ENCODE measurements at places on chromosomes 5 and 9.

DNA sequence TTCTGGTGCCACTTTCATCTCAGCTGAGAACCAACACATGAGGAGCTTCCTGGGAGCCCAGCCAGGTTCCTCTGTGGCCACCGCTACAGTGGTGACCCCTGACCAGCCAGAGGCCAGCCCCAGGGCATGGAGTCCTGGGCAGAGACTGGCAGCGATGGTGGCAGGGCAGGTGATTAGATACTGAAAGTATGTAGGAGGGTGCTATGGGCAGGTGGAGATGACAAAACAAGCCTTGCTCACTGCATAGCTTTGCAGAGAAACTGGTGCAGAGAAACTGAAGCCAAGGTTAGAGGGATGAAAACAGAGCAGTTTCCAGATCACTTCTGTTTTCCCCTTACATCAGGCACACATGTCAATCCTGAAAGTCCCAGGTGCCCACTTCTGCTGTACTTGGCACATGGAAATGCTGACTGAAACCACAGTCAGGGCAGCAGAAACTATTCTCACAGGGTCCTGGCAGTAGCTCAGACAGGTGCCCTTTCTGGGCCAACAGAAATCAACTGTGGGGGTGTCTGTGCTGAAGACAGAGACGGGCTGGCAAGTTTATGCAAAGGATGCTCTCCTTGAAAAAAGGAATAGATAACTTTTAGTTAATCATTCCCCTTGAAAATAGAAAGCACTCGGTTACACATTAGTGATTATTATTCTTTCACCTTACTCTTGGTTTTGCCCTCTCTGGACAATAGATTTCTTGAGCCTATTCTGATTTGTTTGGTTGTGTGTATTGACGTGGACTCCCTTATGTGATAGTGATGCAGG, 90.3 kb downstream of the ANKRD55 start:
- peak; percentile 43 for DNase-seq

GRCh38 chr5:127988146-127988760, 95.3 kb upstream of the SLC12A2 start:
- DNase-seq, result peak; percentile 89

- DNase-seq, result no peak
These were observed 114.6 kb upstream of the SAP30L start for GRCh38 chr5:154331232-154331631.

DNA sequence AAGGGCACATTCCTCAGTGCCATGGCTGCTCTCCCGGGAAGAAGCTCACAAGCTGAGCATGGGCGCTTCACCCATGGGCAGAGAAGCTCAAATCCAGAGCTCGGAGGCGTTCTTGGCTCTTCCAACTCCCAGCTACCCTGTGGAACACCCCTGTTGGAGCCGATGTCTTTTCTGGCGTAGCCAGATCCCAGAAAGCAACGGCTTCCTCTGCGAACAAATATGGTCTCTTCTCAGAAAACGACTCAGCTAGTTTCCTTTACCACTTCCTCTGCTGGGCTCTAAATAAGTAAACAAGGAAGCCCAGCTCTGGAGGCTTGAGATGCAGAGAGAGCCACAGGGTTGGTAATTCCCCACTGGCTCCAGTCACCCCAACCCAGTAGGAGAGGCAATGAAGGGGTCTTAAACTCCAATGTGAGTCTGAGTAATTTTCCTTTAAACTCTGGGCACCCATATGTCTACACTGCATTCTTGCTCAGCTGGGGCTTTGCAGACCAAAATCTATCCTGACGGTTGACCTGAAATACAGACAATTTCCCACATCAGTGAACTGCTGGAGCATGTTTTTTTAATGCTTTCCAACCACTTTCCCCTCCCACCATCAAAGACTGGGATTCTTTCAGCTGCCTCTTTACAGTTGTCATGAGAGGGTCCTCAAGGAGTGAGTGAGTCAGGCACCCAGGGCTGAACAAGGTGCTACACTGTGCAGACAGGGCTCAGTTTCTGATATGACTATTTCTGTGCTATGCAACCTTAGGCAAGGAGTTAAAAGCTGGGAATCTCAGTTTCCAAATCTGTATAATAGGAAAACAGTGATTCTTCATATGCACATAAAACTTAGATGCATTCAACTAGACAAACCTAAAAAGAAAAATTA, at the start of gene LCP2:
LCP2 (minus strand) TSS at position 189 of the 874 bp plus-strand sequence; CDS start at position 23, 166 bp downstream.
- no peak for DNase-seq

- no peak for DNase-seq
These were observed 20.5 kb downstream of the AQP3 start for GRCh38 chr9:33426843-33427293.

- no peak for DNase-seq
These were observed 42.0 kb upstream of the TIMD4 start for GRCh38 chr5:157004893-157005551.

DNA sequence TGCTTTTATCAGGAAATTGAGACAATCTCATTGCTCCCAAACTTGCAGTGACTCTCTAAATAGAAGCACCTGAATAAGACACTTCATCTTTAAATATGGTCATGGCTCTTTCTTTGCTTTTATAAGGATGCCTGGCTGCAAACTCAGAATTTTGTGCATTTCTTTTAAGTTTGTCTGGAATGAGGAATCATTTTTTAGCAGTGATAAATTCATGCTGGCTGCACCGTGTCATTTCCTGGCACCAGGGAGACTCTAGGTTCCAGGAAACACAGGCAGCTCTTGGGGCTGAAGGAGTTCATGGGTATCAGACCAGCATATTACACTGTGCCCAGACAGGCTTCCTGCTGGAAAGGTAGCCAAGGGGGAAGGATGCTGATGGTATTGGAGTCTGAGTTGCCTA, 109.9 kb downstream of the NUDT12 start:
- DNase-seq, result no peak

DNA sequence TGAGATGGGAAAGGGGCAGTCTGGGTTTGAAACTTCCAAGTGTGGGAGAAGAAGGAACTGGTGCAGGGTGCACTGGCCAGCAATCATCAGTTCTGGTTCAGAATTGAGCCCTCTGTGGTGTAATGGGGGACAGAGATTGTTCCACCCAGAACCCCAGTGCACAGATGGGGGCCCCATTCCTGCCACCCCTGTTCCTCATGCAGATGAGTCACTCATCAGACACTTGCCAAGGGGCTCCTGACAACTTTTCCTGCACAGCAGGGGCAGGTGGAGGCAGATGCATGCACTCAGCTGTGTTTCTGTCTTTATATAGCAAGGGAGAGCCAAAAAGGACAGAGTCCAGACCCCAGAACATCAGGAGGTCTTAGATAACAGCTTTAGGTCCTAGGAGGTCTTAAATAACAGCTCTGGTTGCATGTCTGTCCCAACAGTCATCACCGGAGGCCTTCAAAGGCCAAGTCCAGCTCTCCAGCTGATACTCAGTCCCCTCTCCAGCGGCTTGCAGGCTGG, 252.9 kb downstream of the HSPA4 start:
- DNase-seq, result no peak

GRCh38 chr5:113245427-113246225, 189.2 kb downstream of the TSSK1B start:
- no peak for DNase-seq

- DNase-seq, result no peak
These were observed 1026.4 kb upstream of the COX7C start for GRCh38 chr5:85591311-85591710.

GRCh38 chr5:124121198-124121597, 609.2 kb downstream of the CSNK1G3 start:
- peak; percentile 42 for DNase-seq

GRCh38 chr9:88745276-88746001, 210.5 kb downstream of the NXNL2 start:
- no peak for DNase-seq

GRCh38 chr5:110335361-110336066, 391.0 kb downstream of the TMEM232 start:
- no peak for DNase-seq

DNA sequence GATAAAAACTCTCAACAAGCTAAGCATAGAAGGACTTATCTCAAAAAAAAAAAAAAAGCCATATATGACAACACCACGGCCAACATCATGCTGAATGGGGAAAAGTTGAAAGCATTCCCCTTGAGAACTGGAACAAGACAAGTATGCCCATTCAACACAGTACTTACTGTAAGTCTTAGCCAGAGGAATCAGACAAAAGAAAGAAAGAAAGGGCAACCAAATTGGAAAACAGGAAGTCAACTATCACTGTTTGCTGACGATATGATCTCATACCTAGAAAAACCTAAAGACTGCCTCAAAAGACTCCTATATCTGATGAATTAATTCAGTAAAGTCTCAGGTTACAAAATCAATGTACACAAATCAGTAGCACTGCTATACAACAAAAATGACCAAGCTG, 24.6 kb upstream of the PTGER4 start:
- no peak for DNase-seq

DNA sequence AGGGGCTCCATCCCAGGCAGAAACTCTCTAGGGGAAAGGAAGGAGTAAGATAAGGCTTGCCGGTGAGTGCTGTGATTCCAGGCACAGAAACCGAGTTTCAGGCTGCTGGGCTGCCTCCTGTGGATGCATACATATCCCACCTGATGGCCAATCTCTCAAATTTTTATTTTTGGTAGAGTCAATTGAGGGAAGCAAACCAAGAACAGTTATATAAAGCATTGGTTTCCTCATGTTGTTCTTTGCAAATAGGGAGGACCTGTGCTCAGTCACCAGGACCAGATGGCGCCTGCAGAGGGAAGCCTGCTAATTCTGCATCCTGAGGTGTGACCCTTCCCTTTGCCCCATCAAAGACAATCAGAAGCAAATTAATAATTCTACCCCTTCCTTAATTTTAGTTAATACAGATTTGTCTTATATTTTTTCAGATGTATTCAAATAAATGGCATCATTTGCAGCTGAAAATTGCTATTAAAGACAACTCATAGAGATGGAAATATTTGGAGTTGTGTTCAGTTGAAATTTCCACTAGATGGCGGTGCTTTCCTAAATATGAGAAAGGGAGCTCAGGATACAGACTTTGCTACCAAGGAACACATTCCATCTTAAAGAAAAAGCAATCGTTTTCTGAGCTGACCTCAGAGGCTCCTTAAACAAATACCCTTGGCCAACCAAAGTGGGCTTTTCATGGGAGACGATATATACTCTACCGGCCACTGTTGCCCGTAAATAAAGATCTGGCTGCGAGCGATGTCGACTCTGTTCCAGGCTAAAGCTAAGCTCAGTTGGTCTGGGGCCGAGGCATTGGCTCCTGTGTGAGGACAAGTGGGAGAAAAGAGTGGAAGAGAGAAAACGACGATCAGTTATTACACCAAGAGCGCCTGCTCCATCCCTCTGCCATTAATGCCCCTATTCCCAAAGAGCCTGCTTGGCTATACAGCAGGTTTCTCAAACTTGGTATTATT, 225.7 kb upstream of the KLF9 start:
- DNase-seq, result peak; percentile 44

- no peak for DNase-seq
These were observed 154.2 kb downstream of the FGF18 start for GRCh38 chr5:171573451-171574225.

GRCh38 chr5:137566118-137566541, 67.0 kb upstream of the SPOCK1 start:
- no peak for DNase-seq

- no peak for DNase-seq
These were observed 39.0 kb downstream of the RGS3 start for GRCh38 chr9:113502427-113503034.

DNA sequence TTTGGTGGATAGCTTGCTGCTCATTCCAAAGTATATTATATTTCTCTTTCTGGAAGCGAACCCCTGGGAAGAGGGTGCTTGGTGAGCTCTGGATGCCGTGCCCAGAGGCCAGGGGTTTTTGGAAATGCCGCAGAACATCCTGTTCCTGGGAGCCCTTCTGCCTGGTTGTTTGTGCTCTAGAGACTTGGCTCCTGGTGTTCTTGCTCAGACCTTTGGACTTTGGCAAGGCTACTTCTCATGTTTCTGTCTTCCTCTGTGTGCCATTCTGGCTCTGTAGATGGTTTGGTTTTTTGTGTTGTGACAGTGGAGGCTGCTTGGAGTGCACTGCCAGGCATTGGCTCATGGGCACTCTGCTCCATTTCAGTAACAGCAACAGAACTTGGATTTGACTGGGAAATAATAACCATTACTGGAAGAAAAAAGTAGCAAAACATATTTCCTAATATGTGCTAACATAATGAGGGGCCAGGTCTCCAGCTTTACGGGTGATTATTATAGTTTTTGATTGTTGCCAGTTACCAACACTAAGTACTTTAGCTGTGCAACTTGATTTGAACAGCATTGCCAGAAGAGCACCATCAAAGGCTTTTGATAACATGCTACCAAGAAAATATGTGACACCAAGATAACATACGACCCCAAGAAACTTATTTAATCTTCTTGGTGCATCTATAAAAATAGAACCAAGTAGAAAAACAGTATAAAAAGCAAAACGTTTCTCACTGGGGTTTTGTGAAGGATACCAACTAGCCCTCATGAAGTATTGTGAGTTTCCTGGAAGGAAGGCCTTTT, 94.2 kb downstream of the PCSK1 start:
- DNase-seq, result no peak

GRCh38 chr9:121801579-121801978, 150.1 kb downstream of the DAB2IP start:
- no peak for DNase-seq

GRCh38 chr9:108149326-108149725, 659.8 kb upstream of the KLF4 start:
- DNase-seq, result no peak

- DNase-seq, result no peak
These were observed 31.7 kb downstream of the PRRX2 start for GRCh38 chr9:129696944-129697655.

- peak; percentile 69 for DNase-seq
These were observed 508.1 kb downstream of the ZNF608 start for GRCh38 chr5:124238350-124238749.

- DNase-seq, result no peak
These were observed 552.4 kb upstream of the MEF2C start for GRCh38 chr5:89435347-89435746.

DNA sequence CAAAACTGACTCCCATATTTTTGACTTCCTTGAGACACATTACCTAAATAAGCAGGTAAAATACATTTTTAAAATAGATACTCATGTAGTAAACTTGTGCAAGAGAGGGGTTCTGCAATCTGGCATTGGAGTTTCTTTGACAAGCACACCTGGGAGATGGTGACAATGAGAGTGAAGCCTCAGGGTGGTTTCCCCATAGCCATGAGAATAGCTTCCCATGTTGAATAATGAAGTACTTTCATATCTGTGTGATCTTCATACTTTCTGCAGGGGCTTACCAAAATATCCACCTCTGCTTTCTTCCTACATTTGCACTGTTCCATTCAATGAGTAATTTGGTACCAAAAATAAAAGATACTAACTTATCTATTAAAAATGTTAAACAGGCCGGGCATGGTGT, 44.7 kb upstream of the VCAN start:
- DNase-seq, result no peak

DNA sequence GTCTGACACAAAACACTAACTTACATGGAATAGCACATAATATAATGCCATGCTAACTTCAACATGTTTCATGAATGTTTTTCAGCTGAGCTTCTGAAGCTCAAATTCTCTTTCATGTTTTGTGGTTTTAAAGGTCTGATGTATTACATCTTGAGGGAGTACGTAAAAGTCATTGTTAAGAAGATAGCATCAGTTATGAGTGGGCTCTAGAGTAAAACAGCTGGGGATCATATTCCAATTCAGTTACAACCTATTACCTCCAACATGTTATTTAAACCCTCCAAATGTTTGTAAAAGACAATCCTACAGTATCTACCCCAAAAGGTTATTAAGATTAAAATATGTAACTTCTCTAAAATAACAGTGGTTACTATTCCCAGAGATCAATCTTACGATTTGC, 19.2 kb downstream of the CETN3 start:
- DNase-seq, result no peak

Data from bronchial epithelial cell (primary cell).